ENCODE measurements at places on chromosomes 4 and X. TPM values are rescaled to one million over a fixed set of nuclear protein-coding genes. Genes with fewer than 3 reads are reported as not detected.
A peak's percentile ranks its signal among the peaks of the same experiment; 100 is the strongest.

CXCL8 gene
- total RNA-seq, result not detected

HPGD gene
- 93.3 TPM for total RNA-seq

TRPC5OS gene
- not detected for total RNA-seq

TMSB15C gene
- total RNA-seq, result not detected

SPATA18 gene
- total RNA-seq, result 1.8 TPM

ESX1 gene
- total RNA-seq, result not detected

F11 gene
- total RNA-seq, result not detected

GRCh38 chr4:156326246-156326645 lies 372.6 kb upstream of the CTSO start:
- no peak for DNase-seq

GRCh38 chr4:26152056-26152455 lies 168.8 kb upstream of the RBPJ start:
- no peak for DNase-seq

DNA sequence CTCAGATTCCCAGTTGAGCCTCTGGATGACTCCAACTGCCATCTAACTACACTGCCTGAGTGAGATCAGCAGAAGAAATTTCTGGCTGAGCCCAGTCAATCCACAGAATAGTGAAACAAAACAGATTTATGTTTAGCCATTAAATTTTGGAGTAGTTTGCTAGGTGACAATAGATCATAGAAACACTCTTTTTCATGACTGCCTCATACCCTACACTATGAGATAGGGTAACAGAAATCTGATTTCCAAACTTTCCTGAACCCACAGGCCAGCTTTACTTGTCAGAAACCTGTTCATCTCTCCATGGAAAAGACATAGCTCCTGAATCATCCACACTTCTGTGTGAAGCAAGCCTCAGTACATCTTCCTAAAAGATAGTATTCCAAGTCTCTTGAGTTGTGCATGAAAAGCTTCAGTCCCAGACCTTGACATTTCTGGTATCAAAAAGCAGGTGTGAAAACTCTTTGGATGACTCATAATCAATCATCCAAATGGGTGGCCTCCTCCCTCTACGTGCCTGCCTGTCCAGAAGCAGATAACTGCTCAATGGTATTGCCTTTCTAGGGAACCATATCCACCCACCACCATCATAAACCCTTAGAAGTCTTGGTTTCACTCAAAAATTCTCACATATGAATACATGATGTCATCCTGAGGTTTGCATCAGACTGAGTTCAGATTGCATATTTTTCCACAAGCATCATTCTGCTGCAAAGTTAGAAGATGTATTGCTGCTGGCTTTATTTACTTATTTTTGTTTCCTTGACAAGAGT lies 47.5 kb upstream of the RAP2C start:
- DNase-seq, result no peak

GRCh38 chr4:3487861-3488260 lies 24.8 kb downstream of the DOK7 start:
- no peak for DNase-seq

DNA sequence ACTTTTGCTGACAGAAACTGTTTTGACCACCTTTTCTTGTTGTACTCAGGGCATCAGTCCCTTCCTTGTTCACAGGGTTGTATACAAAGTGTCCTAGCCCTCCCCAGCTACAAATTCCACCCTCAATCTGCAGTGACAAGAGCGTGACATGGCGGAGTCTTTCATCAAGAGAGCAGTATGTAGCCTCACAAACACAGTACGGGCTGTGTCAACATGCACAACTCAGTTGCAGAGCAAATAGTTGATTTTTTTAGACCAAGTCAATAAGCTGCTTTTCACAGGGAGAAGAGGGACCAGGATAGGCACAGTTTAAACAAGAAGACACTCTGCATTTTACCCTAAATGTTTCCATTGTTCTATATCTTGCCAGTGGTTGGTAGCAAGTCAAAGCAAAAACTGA lies 8.6 kb upstream of the HS6ST2 start:
- no peak for DNase-seq

DNA sequence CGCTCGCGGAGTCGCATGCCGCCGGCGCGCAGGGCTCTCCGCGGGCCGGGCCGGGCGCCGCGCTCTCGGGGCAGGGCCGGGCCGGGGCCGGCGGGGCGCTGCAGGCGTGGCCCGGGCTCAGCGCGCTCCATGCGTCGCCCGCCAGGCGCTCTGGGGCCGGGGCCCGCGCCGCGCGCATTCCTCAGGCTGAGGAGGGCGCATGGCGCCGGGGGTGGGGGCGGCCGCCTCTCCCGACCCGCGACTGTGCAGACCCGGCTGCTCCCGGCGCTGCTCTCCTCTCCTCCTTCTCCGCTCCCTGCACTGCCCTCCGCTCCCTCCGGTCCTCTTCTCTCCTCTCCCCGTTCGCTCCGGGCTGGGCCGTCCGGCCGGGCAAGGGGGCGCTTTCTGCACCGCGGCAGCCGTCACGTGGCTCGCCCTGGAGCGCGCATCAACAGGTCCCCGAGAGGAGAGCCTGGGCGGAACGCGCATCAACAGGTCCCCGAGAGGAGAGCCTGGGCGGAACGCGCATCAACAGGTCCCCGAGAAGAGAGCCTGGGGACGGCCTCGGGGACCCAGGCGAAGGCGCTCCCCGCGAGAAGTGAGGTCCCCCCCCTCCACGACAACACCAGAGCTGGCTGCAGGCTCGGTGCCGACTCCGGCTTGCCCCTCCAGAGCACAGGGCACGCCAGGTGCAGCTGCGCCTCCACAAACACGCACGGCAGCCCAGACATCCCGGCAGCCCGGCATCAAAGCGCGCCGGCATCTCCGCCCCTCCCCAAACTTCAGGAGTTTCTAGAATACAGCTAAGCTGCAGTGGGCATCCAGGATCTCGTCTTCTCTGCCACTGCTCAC lies 12.9 kb downstream of the PPP2R3B start:
- peak; percentile 64 for DNase-seq

DNA sequence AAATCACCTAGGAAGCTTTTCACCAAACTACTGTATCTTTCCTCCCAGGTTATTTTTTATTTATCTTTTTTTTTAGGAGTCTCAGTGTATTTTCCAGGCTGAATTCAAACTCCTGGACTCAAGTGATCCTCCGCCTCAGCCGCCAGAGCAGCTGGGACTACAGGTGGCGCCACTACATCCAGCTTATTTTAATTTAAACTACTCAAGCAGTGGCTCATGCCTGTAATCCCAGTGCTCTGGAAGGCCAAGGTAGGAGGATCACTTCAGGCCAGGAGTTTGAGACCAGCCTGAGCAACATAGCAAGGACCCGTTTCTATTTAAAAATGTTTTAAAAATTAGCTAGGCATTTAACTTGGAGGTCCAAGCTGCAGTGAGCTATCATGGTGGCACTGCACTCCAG lies 37.8 kb downstream of the LEF1 start:
- DNase-seq, result no peak

DNA sequence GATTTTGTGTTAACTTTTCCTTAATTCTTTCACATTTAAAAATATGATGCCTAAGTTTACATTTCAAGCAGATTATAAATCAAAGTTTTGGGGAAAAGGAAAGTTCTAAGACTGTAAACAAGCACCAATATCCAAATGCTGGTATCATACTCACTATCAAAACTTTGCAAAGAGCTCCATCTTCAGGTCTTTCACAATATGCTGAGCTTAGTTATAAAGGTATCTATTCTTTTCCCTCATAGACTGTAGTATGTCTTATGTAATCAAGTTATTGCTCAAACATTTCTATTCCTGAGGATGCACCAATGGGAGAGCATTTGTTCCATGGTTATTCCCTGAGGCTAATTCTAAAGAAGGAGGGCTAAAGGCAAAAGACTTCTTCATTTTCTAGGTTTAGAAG lies 207.9 kb upstream of the FAM241A start:
- peak; percentile 35 for DNase-seq

DNA sequence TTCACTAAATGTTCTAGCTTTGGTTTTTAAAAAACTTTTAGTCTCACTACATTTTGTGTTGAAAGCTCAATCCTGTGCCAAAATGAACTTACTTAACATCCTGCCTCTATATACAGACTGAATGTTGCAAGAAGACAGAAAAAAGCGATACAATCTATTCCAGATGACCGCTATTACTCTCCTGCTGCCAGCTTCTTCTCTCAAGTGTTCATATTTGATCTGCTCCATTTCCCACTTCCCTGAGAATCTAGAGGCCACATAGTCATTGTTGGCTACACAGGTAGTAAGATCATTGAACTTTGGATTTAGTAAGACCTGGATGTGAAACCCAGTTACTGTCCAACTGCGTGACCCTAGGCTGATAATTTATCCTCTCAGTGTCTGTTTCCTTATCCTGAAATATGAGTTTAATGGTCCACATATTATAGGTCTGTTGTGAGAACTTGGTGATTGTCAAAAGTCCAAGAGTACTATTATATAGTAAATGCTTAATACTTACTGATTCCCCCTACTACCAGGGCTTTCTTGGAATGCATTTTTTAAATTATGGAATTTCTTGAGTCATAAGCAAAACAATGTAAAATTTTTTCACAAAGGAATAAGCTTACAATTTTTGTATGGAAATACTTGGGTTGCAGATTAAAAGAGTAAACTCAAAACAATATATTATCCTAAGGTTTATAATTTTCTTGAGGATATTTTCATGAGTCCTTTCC lies 976.8 kb upstream of the ADGRL3 start:
- no peak for DNase-seq

GRCh38 chr4:24471486-24472160 lies 112.7 kb downstream of the DHX15 start:
- DNase-seq, result peak; percentile 56

DNA sequence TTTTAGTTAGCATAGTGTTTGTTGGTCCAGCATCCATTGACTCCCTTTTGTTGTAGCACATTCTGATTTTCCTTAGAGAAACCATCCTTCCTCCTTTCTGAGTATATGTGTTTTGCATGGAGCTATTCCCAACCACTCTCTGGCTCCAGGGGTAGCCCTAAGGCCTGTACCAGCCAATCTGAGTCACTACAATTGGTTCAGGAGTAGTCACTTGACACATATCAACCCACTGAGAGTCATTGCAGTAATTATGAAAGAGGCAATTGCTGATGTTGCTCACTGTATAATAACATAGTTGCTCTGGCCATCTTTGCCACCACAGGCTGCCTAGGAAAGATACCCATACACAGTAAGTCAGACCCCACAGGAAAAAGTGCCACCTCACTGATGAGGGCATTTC lies 71.2 kb upstream of the GRID2 start:
- DNase-seq, result no peak
